ENCODE measurements at places on chromosomes 4 and X. TPM values are rescaled to one million over a fixed set of nuclear protein-coding genes. Genes with fewer than 3 reads are reported as not detected.
A peak's percentile ranks its signal among the peaks of the same experiment; 100 is the strongest.

DNA sequence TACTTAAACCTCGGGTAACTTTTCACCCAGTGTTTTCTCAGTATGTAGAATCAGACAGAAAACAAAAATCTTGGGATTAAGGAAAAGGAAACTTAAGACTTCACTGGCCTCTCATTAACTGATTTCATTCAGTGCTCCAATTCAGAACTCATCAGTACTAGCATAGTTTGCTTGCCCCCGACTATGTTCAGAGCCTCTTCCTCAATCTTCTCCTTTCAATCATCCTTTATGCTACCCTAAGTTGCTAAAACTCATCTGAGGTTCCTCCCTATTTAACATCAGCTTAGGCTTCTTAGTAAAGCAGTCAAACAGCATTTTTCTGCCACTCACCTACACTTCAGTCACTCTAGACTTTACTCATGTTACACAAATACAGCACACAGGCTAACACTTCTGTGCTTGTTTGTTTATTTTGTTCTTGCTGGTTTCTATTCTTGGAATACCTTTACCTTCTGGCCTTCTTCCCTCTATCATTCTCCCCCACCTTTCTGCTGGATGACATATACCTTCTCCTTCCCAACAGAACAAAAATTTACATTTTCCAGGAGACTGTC is 163.0 kb upstream of the TLL1 start:
- DNase-seq: no peak

DNA sequence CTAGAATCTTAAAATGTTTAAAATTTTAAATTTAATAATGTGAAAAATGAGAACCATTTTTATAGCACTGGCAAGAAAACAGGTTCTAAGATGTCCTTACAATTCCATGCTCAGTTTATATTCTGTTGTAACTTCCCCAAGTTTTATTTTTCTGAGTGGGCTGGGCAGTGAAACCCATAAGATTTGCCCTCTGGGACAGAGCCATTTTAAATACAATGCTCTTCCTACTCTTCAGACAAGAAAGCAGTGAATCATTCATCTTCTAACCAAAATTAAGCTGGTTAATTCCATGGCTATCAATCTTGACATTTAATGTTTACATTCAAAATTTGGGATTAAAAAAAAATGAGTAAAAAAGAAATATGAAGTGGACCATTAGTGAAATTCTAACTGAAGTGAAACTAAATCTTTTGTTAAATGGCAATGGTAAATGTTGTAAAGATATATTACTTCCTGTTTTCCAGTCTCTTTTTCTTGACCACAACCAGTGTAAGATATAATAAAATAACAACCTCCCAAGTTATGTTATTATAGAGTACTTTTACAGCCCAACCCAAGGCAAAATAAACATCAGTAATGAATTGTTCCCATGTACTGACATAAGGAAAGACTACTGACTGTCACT is 37.2 kb upstream of the PTPN13 start:
- no peak for DNase-seq

DNA sequence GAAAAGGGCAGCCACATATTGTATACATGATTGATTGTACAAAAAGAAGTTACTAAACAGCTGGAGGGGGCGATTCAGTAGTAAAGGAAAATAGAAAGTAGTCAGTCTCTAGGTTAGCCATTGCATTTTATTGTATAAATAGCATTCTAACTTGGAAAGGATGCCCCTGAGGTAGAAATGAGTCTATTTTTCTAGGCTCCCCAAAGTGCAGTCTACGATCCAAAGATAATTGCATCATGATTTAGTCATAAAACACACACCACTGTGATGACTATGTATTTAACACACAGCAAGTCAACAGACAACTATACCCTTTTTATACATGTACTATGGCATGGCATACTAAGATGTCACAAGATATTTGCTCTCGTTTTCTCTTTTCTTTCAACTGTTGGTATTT is 204.9 kb downstream of the APBB2 start:
- DNase-seq: no peak

The OGT gene
- total RNA-seq: 702 TPM

The CLIC2 gene
- total RNA-seq: 4.7 TPM

GRCh38 chrX:135581496-135581895 is 61.0 kb downstream of the INTS6L start:
- no peak for DNase-seq

GRCh38 chr4:88756149-88756548 is 58.5 kb upstream of the NAP1L5 start:
- DNase-seq: no peak

- DNase-seq: peak; percentile 13
Measured at GRCh38 chr4:155667222-155667567, 547 bp downstream of the GUCY1A1 start.

DNA sequence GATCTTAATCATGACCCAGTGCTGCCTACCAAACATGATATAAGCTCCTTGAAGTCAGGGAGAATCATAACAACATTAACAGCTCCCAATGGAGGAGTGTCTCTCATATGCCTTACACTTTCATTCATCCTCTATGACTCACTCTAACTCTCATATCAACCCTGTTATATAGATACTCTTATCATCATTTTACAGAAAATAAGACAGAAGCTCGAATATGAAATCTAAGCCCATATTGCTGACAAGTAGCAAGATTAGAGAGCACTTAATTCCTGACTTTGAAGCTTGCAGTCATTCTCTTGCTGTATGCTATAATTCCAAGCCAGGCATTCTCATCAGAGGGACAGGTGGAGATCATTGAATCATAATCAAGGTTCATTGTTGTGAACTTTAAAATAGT is 476.7 kb upstream of the ATOH1 start:
- DNase-seq: no peak

GRCh38 chr4:105149771-105150170 is 3.1 kb downstream of the TET2 start:
- DNase-seq: no peak

All from activated T-cell treated with anti-CD3 and anti-CD28 coated beads, Interleukin-2, amount 50 U/mL, for 72 hours (primary cell).